Activated naive CD8-positive, alpha-beta T cell treated with anti-CD3 and anti-CD28 coated beads for 36 hours (primary cell): ENCODE measurements at places on chromosomes 16 and 17.

DNA sequence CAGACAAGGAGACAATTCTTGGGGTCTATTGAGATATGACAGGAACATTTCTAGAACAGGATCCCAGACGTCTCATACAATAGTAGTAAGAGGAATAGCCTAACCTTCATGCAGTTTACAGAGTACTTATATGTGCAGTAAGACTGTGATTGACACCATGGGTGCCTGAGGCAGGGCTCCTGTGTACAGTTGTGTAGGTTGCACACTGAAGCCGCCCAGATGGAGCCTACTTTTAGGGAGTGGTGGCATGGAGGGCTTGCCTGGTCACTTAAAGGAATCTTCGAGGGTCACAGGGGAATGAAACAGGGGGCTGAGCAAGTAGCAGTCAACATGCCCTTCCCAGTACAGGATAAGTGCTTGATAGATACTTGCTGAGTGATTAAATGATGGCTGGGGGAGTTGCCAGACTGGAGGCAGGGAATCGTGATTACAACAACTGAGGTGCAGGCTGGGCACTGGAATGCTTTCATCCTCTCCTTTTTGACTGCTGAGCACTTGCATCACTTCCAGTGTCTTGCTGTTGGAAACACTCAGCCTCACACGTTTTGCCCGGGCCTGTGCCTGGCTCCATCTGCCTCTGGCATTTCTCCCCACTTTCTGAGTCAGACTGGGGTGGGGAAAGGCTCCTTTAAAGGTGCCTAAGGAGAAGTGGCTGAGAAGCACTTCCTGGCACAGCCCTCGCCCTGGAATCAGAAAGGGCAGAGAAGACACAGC, 71.0 kb downstream of the COPRS start:
- no peak for DNase-seq

DNA sequence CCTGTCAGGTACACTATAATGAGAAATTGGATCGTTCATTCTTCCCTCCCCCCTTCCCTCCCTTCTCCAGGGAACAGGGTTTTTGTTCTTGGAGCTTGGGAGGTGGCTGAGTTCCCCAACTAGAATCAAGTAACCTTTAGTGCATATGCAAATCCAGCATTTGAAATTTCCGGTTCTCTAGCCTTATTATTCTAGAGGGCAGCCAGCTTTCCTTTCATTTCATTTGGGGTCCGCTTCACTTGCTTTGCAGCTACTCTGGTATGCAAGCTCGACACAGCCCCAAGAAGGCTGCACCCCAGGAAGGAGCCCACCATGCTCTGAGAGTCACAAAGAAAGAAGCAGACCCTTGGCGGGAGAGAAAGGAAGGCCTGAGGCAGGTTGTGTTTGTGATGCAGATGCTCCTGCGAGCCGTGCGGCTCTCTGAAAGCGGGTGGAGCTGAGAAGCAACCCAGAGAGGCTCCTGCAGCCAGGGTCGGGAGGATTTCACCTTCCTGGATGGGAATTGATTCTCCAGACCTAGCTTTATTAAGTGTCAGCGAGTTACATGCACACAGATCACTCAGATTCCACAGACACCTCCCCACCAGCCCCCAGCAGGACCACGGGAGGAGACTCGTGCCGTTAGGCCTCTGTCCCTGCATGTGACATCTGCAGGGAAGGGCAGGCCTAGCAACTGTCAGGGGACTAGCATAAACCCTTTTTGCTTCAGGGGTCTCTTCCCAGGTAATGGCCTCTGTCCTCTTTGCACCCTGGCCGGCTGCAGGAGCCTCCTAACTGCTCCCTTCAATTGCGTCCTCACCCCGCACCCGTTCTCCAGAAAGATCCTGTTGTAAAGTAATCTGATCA, 34.5 kb downstream of the PMM2 start:
- DNase-seq, result no peak

DNA sequence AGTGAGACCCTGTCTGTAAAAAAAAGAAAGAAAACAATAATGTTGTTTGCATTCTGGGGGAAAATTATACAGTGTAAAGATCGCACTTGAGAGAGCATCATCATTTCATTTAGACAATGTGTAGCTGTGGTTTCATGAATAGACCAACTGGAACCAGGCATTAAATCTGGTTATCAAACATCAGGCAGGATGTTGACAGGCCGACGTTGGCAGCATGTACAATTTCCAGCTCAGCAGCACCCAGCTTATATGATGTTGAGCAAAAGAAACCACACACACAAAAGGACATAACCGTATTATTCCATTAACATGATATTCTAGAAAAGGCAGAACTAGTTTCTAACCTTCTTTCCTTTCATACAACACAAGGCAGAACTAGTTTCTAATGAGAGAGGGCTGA, 5.8 kb downstream of the MARVELD3 start:
- no peak for DNase-seq

GRCh38 chr16:53822936-53823529, 119.1 kb downstream of the FTO start:
- DNase-seq, result no peak

DNA sequence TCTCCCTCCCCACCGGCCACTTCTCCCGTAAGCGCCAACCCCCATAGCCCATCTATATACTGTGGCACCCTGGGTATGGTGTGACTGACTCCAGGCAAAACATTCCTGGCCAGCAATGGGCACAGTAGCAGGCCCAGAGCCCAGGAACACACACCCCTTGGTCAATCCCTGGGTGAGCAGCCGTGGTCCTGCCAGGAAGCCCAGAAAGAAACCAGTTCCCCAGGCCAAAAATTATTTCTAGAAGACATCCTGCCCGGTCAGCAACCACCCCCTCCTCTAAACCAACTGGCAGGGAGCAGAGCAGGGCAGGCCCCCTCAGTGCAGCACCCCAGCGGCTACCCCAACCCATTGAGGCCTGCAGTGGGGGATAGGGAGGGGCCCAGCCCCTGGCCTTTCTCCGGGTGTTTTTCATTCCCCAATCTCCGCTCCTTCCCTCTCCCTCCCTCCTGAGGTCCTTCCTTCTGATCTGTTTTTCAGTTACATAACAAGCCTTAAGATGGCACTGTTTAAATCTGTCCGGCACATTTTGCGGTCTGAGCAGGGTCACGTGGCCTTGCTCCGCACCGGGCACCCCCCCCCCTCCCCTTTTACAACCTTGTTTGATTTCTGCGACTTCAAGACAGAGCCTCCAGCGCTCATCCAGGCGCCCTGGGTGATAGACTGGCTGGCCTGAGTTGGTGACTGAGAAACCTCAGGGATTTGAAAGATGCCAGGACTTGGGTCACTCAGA, 2.0 kb downstream of the NPTX1 start:
- DNase-seq, result no peak

DNA sequence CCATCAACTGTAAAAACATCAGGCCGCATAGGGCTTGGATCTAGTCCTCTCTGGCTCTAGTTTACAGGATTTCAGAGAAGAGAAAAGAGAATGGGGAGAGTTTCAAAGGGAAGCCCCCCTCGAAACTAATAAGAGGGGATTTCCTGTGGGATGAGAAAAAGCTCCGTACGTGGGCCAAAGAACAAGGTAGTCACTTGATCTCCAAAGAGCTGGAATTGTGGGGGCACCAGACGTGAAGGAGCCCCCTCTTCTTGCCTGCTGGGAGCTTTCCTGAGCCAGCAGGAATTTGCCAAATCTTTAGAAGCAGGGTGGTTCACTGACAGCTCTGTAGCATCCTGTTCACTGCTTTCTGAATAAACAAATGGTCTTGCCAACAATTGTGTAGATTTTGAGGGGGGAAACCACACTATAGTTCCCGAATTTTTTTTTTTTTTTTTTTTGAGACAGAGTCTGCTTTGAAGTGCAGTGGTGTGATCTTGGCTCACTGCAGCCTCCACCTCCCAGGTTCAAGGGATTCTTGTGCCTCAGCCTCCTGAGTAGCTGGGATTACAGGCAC, 7.0 kb upstream of the TMIGD1 start:
- no peak for DNase-seq

DNA sequence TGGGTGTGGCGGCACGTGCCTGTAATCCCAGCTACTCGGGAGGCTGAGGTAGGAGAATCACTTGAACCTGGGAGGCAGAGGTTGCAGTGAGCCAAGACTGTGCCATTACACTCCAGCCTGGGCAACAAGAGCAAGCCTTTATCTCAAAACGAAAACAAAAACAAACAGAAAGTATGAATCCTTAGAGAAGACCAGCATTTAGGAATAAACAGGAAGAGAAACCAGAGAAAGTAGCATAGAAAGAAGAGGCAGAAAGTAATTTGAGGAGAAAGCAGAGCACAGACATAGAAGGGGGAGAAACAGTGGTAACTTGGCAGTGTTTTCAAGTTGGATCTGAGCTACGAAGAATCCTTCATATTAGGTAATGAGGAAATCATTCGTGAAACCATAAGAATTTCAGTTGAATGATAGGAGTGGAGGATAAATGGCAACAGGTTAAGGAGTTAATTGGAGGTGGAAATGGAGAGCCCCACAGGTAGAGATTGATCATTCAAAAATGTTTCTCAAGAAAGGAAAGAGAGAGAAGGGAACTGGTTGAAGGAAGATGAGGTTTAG, 9.7 kb upstream of the CCL2 start:
- no peak for DNase-seq

DNA sequence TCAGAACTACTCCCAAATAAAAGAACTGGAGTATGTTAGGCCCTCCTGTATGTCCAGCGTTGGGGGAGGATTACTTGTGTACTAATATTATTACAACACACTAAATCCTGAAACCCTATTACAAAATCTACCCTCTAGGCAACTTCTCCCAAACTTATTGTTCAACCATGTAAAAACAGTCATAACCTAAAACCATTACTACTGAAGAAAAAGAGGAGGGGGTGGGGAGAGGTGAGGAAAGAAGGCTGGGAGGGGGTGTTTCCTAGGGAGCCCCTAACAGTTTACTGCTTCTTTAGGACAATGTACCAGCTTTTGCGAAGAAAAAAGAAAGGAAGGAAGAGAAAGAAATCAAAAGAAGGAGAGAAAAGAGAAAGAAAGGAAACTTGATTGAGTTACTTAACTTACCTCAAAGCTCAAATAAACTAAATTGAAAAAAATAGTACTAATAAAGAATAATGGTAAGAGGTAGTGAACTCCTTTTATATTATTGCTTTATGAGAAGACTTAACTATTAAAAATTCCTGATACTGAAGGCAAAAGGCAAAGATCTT, 2.3 kb downstream of the SALL1 start:
- DNase-seq, result no peak

DNA sequence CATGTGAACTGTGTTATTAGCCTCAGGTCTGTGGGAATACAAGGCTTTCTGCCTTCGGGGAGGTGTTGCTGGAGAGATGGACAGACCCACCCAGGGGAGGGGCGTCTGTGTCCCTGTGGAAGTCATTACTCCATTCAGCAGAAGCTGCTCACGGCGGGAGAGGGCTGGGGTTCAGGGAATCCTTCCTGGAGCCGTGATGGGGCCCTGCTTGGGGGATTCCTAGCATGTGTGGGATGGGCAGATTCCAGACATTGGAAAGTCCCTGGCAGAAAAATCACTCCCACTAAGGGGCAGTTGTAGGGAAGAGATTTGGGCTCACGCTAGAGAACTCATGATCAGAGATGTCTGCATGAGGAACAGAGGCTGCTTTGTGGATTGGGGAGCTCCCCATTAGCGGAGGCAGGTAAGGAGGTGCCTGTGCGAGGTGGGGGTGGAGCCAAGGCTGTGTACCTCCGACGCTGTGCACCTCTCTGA, 56.3 kb upstream of the IL34 start:
- no peak for DNase-seq

GRCh38 chr17:74964988-74965622, 7.5 kb downstream of the HID1 start:
- no peak for DNase-seq

- DNase-seq, result no peak
These were observed 20.0 kb upstream of the ITGA3 start for GRCh38 chr17:50035945-50036344.

GRCh38 chr16:50575743-50576142, 27.5 kb downstream of the NKD1 start:
- DNase-seq, result no peak

GRCh38 chr16:67448580-67448979, 17.7 kb downstream of the HSD11B2 start:
- no peak for DNase-seq

- DNase-seq, result no peak
These were observed 10.4 kb downstream of the RPUSD1 start for GRCh38 chr16:777826-778225.

- no peak for DNase-seq
These were observed 10.5 kb downstream of the CDK5RAP3 start for GRCh38 chr17:47981462-47981861.

- no peak for DNase-seq
These were observed 19.0 kb downstream of the CBFA2T3 start for GRCh38 chr16:88957887-88958577.

DNA sequence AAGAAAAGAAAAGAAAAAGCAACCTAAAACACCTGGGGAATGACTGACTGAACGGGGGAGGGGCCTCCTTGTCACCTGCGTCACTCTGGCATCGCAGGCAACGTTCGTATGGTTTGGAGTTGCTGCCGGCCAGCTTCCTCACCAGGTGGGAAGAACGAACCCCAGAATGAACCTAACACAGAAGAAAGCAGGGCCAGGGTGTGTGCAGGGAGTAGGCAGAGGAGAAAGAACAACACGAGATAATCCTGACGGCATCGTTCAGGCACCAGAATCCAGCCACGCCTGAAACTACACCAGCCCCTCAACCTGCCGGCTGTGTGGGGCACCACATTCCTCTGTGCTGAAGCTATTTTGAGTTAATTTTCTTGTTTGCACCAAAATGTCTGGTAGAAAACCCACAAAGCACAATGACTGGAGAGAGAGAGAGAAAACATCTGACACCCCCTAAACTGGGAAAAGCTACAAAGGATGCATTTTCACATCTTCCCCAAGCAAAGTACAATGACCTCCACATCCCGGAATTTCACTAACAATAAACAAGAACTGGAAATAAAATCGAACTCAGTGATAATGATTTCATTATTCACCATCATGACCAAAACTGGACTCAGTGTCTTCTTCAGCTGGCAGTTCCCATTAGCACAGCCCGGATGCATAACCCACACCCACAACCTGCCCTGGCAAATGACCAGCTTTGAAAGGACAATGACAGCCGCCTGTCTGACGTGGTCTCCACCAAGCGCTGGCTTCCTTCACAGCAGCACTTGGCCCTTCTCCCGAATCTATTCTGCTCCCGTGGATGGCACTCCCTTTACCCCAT, 23.6 kb downstream of the RAB40B start:
- no peak for DNase-seq

DNA sequence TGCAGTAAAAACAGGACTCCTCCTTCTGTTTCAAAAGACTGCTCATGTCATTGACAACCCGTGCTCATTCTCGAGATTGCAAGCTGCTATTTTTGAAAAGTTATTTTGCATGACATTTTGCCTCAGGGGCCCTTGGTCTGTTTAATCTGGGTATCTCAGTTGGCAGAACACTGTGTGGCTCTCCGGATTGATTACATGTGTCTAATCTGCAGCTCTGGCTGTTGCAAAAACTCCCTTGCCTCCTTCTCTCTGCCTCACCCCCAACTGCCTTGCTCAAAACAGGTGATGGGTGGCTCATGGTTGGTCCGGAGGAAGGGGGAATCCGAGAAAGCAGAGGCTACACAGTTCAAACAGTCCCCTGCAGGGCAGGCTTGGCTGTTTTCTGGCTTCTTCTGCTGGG, 25.3 kb downstream of the GINS3 start:
- no peak for DNase-seq

GRCh38 chr16:54341892-54342776, 55.5 kb upstream of the IRX3 start:
- no peak for DNase-seq
